ENCODE measurements at places on chromosomes 6 and 20.
A peak's percentile ranks its signal among the peaks of the same experiment; 100 is the strongest.

GRCh38 chr6:138403324-138403800 lies 661 bp upstream of the HEBP2 start:
- peak; percentile 44 for DNase-seq

- no peak for DNase-seq
These were observed 338.2 kb upstream of the ZFP64 start for GRCh38 chr20:52529826-52530225.

GRCh38 chr6:2820415-2820814 lies 21.2 kb downstream of the SERPINB1 start:
- no peak for DNase-seq

DNA sequence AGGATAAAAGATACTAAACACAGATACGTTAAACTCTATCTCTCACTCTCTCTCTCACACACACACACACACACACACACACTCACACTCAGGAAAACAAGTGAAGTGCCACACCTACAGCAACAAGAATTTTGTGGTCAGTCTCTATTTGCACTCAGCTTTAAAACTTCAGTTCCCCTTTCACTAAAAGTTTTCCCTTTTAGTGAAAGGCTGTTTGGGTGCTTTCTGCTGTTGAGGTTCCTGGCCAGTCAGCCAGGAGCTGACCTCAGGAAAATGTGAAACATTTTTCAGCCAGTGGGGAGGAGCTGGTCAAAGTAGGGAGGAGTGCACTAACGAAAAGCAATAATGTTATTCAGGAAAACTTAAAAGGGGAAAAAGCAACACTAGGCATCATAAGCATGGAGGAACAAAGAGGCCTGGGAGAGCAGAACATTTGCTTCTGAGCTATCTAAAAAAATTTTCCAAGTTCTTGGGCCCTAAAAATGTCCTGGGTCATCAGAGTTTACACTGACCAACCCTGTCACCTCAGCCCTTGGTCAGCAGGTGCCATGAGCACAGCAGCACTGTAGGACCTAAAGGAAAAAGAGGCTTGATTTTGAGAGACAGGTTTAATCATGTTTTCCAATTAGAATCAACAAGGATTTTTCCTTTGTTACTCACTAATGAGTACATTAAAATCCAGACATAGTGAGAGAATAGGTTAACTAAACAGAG lies 30.7 kb upstream of the NT5E start:
- no peak for DNase-seq

DNA sequence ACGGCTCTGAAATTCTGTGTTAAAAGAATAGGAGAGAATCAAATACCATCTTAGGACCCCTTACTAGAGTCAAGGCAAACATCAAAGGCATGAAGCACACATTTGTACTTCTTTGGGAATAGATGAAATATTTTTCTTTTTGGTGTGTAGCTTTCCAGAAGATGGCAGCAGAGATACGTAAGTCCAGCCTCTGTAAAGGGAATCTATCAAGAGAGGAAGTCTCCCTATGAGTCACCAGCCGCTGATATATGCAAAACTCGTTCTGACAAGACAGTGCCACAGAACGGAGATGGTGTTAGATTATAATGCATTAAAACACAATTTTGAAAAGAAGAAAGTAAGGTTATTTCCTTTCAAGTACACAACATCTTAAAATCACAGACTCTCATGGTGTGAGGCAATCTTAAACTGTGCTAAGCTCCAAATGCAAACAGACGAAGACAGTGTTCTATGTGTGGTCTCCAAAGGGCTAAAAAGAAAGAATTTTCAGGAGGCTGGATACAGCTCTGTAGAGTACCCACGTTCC lies 120.0 kb upstream of the AGPAT4 start:
- peak; percentile 54 for DNase-seq

DNA sequence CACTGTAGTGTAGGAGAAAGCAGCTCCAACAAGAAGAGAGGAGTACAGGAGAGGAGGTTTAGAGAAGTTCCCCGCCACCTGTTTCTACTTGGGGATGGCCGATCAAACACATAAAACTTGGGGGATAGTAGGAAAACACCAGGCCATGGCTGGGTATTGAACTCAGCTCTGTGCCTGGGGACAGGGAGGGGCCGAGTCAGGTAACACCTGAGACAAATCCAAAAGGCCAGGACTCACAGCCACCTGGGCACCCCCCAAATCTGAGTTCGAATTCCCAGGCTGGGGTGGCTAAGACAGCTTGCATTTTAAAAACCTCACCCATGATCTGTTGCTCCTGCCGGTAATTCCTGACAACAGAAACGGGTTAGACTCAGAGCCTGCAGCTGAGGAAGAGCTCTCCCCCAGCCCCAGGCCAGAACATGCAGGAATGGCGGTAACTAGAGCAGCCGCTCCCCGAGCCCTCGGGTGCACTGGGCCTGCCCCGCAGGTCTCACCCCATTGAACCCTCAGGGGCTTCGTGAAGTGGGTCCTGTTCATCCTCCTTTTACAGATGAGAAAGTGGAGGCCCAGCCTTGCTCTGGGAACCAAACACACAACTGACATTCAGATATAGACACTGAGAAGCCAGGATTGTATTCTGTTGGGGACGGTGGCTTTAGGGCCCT lies 61.0 kb downstream of the TCP11 start:
- DNase-seq: no peak

DNA sequence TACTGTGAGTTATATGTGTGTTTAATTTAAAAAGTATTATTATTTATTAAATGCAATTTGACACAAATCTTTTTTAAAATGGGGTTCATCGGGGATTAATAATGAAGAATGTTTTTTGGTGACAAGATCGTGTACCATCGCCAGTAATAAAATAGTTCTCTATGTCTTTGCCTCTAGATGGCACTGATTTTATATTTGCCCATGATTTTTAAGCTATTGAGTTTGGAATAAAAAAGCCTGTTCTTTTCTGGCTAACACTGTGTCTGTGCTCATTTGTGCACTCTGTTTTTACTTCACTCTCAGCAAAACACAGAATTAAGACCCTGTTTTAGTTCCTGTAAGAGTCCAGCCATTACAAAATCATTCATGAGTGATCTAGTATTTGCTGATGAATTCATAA lies 127.0 kb downstream of the FARS2 start:
- no peak for DNase-seq

GRCh38 chr20:19947611-19948264 lies 69.4 kb upstream of the NAA20 start:
- DNase-seq: no peak

DNA sequence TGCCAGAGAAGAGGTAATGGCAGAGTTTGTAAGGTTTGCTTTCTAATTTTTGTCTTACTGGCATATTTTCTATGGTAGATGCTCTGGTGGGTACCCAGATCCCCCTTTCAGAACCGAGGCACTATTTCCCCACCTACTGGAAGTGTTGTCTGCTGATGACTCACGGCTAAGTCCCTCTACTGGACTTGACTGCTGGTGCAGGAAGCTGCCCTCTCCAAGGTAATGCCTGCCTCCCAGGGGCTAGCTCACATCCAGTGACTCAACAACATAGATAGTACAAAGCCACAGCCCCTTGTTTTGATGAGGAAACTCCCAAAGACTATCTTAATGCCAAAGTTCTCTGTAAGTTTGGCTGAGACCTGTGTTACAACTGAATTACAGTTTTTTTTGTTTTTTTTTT lies 285.4 kb upstream of the FLRT3 start:
- no peak for DNase-seq

DNA sequence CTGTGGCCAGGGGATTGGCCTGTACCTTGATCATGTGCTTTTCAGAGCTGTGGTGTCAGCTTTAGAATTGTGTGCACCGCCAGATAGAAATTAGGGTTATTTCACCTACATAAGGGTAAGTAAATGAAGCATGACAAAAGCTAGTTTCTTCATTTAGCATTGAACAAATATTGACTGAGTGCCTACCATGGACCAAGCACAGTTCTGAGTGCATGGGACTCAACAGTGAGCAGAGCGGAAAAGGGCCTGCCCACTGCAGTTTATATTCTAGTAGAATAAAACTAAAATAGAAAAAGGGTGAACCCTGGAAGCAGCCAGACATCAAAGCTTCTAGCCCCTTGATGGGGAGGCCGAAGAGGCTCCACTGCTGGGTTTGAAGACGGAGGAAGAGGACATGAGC lies 25.6 kb downstream of the ECT2L start:
- no peak for DNase-seq

DNA sequence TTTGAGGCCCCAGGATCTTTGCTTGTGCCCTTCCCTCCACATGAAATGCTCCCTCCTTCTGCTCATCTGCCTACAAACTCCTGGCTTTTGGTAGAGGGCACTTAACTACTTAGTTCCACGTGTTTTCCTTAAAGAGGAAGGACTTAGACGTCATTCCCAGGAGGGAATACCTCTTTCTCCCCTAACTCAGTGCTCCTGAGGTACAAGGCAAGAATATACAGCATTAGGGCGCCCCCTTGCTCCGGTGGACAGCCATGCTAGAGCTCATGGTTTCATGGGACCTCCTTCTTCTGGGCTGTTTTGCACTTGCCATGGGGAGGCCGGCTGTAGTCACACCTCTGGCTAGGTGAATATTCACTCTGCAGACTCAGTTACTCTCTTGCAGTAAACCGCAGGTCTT lies 93.8 kb upstream of the LY86 start:
- DNase-seq: peak; percentile 55

DNA sequence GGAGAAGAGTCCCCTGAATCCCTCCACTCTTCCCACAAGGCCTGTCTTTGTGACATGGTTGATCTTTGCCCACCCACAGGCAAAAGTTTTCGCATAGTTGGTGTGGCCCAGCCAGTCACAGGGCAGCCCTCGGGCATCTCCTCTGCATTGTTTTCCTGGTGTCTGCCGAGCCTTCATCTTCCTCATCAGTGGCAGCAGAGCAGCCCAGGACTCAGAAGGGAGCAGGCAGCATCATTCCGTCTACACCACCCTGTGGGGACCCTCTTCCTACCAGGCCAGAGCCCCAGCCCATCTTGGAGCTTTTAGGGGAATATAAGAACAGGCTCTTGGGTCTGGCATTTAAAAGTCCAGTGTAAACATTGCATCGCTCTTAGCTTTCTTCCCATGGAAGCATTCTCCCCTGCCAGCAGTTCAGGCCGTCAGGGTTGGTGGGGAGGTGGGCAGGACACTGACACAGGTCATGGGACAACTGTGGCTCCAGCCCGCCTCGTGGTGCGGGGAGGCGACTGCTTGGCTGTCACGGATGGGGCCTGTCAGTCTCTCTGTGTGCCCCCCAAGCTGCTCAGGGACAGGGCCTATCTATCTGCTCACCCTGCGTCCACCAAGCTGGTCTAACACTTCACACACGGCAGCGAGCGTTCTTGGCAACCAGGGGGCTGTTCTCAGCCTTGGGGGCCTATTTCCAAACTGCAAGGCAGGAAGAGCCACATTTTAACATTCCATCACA lies 38.3 kb downstream of the PDRG1 start:
- DNase-seq: no peak

DNA sequence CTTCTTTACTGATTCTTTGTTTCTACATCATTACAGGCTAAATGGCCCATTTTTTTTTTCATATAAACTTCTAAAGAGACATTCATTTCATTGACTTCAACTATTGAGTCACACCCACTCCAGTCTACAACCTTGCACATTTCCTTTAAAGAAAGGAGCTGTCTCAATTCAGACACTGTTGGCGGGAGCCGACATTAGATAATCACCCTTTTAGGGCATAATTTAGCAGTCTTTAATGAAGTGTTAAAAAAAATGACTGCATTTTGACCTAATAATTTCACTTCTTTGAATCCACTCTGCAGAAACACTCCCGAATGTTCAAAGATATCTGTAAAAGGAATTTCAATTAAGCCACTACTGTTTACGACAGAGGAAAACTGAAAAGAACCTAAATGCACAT lies 1.5 kb downstream of the EPM2A start:
- DNase-seq: no peak

DNA sequence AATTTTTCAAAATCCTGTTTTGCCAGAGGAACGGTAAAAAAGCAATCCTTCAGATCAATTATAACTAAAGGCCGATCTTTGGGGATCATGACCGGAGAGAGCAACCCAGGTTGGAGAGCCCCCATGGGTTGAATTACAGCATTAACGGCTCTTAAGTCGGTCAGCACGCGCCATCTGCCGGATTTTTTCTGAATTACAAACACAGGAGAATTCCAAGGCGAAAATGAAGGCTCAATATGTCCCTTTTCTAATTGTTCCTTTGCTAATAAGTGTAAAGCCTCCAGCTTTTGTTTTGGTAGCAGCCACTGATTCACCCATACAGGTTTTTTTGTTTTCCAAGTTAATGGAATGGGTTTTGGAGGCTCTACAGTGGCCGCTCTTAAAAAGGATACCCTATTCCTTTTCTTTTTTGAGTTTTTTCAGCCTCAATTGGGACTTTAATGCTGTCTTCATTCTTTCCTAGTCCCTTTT lies 16.9 kb upstream of the PTCRA start:
- DNase-seq: peak; percentile 78

DNA sequence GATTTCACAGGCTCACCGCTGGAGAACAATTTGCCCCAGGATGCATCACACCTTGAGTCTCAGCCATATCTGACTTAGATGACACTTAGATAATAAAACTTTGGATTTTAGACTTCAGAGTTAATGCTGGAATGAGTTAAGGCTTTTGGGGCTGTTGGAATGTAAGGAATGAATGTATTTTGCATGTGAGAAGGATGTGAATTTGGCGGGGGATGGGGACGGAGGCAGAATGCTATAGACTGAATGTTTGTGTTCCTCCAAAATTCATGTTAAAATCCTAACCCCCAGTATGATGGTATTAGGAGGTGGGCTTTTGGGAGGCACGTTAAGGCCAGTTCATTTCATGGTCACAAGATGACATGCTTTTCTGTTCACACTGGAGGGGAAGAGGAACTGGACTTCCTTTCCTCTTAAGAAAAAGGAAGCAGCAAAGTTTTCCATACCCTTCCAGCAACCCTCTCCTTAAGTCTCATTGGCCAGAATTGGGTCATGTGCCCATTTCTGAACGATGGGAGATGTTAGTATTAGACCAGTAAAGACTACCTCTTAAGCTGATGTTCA lies 5.8 kb upstream of the SRXN1 start:
- no peak for DNase-seq

GRCh38 chr6:8830794-8831193 lies 395.4 kb upstream of the SLC35B3 start:
- no peak for DNase-seq

DNA sequence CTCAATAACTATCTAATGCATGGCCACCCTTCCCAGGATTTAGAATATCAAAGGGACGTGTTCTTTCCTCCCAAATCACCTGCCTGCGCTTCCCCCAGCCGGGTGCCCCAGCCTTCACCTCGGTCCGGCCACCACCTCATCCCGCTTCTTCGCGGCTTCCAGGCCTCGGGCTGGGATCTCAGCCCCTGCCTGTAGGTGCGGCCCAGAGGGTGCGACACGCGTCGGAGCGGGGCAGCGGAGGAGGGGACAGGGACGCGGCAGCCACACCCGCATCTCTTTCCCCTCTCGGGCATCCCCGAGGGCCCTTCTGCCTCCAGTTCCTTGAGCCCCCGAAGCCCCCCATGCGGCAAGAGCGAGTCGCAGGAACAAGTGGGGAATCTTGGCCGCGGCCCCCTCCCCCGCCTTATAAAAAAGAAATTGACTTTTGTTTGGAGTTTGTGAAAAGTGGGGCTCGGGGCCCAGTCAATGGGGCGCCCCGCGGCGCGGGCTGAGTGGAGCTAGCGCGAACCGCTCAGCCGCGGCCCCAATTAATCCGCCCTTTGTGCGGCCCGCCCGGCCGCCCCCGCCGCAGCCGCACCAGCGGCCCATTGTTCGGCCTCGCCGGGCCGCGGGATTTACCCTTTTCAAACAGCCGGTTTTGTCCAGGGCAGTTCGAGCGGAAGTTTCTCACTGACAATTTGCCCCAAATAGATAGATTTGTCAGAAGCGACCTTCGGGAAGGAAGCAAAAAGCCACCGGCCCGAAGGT lies 8.4 kb upstream of the NR2E1 start:
- no peak for DNase-seq

Measured in activated naive CD8-positive, alpha-beta T cell treated with anti-CD3 and anti-CD28 coated beads, Interleukin-2, amount 50 U/mL, for 24 hours (primary cell).